Activated CD4-positive, alpha-beta T cell treated with anti-CD3 and anti-CD28 coated beads, Interleukin-2, amount 10 ng/mL, durations not matched to agents 7 days and 5 days (primary cell): ENCODE measurements at places on chromosomes 6 and 20.
A peak's percentile ranks its signal among the peaks of the same experiment; 100 is the strongest.

DNA sequence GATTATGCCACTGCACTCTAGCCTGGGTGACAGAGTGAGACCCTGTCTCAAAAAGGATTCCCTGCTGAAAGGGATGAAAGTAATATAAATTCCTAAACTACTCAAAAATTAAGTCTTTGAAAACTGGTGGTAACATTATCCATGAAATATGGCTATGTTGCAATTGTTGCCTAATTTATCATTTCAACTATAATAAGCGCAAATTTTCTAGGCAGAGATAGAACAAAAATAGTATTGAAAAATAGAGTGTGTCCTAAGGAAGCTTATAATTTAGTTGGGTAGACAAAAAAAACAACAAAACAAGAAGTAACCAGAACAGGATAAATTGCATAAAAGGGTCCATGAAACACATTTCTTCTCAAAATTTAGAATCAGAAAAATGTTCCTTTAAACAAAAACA is 68.0 kb downstream of the FKBP5 start:
- H3K4me3 ChIP-seq, result no peak overlapping the region
- DNase-seq, result no peak
- H3K27me3 ChIP-seq, result no peaks in the 10 kb centered on the region
- no peak overlapping the region for H3K27ac ChIP-seq
- peaks cover 20% of the 10 kb centered on the region for H3K4me1 ChIP-seq

- H3K4me1 ChIP-seq, result peaks cover 68% of the 10 kb centered on the region
- peak; percentile 77 for DNase-seq
- peak within 1 kb of the TSS; percentile 86 for H3K4me3 ChIP-seq
- no peaks in the 10 kb centered on the region for H3K27me3 ChIP-seq
- H3K27ac ChIP-seq, result peak within 1 kb of the TSS; percentile 91
- peaks cover 38% of the 10 kb centered on the region for H3K36me3 ChIP-seq
Measured at GRCh38 chr6:2841264-2842138, at the start of gene SERPINB1. Gene SERPINB1 (minus strand): TSS chr6:2841863. CDS start chr6:2840586, 1,277 bp downstream.

DNA sequence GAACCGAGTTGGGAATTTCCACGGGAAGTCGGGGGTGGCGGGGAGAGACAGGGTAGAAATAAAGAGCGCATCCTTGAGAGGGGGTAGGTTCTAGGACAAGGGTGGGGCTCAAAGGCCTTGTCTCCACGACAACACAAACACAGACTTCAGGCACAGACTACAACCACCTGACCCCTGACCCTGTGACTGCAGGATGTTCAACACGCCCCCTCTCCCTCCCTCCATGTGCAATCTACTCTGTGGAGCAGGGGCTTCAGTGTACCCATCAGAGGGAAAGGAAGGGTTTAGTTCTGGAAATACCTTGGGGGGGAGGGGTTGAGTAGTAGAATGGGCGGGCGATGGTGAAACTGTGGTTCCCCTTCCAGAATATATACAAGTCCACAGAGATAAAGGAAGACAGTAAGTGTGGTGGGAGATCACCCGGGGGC is 651 bp upstream of the TAPBP start:
- peaks cover 63% of the 10 kb centered on the region for H3K4me1 ChIP-seq
- H3K36me3 ChIP-seq, result peaks cover 51% of the 10 kb centered on the region
- peak; percentile 82 for DNase-seq

DNA sequence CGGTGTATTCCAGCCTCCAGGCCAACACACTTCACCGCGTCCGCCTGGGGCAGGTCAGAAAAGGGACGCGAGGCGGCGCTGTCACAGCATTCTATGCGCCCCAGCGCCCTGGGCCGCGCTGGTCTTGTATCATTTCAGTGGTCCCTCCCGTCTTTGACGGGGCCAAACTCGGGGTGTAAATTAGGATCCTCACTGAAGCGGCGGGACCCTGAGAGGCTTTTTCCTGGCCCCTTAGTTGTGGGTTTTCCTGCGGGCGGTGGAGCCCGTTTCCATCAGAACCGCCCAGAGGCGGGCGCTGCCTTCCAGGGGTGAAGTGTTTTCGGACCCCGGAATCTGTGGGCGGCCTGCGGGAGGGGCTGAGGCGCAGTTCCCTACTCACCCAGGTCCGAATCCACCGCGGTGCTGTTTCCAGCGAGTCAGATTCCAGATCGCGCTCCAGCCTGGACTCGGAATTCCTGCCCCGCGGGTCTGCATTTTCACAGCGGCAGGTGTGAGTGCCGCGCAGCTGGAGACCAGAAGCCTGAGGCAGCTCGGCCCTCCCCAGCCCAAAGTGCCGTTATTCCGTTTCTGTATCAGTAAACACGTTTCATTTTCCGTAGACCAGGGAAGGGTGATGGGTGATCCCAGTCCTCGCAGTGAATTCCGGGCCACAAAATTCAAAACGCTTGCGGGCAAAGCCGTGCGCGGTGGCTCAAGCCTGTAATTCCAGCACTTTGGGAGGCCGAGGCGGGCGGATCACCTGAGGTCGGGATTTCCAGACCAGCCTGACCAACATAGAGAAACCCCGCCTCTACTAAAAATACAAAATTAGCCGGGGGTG is 3.9 kb upstream of the MICB start:
- H3K27me3 ChIP-seq, result no peaks in the 10 kb centered on the region
- H3K4me3 ChIP-seq, result peak overlapping the region; percentile 82
- peaks cover 56% of the 10 kb centered on the region for H3K4me1 ChIP-seq

DNA sequence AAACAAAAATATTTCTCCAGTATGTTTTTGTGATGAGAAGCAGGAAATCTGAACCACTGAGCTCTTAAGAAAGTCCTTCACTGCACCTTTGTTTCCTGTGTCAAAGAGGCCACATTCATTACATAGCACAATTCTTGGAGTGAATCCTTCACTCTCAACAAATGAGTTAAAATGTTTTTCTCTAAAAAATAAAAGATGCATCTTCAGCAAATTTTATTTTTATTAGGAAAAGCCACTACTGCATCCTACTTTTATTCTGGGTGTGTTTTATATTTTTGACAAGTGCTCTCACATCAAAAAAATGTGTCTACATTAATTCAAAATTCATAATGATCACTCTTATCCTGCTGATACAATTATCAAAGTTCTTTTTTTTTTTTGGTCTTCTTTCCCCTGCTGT is 76.3 kb downstream of the PLCB4 start:
- H3K27me3 ChIP-seq, result no peaks in the 10 kb centered on the region
- no peak overlapping the region for H3K27ac ChIP-seq
- H3K4me3 ChIP-seq, result no peak overlapping the region
- H3K36me3 ChIP-seq, result no peaks in the 10 kb centered on the region

DNA sequence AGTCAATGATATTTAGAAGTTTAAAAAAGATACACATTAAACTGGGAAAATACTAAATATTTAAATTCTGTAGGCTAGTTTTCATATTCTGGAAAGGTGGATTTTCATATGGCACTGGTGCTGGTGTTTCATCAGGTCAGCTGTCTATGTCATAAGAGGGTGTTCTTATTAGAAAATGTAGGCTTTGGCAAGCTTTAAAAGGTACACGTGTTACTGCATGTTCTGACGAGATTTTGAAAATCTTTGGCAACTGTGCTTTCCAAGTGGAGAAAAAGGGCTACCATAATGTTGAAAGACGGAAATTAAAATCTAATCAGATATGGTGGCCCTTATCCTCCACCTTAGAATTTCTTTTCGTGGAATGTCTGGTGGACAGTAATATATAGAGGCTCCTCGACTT is 30.0 kb downstream of the SLC22A3 start:
- H3K4me3 ChIP-seq, result no peak overlapping the region
- H3K4me1 ChIP-seq, result no peaks in the 10 kb centered on the region
- no peak overlapping the region for H3K27ac ChIP-seq
- H3K27me3 ChIP-seq, result peaks cover 18% of the 10 kb centered on the region
- no peaks in the 10 kb centered on the region for H3K36me3 ChIP-seq

- DNase-seq, result no peak
- no peak overlapping the region for H3K4me3 ChIP-seq
- H3K4me1 ChIP-seq, result no peaks in the 10 kb centered on the region
- no peaks in the 10 kb centered on the region for H3K36me3 ChIP-seq
Measured at GRCh38 chr20:36119537-36119936, 35.0 kb upstream of the EPB41L1 start.

DNA sequence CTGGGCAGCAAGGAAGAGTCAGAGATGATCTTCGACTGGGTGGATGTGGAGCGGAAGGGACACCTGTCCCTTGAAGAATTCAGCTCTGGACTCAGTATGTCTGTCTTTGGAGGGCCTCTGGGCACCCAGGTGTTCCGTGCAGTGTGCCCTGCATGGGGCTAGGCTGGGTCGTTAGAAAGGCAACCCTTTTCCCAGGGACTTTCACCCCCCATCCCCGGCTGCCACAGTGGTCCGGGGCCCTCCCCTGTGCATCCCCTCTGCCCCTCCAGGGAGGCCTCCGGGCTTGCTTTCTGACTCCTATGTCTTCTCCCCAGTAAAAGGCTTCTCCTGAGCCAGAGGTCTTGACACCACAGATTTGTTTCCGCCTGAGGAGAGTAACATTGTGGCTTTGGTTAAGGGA is 16.2 kb downstream of the RAB44 start:
- H3K36me3 ChIP-seq, result no peaks in the 10 kb centered on the region
- H3K4me3 ChIP-seq, result no peak overlapping the region
- DNase-seq, result no peak
- peaks cover 4% of the 10 kb centered on the region for H3K27me3 ChIP-seq

GRCh38 chr20:41654292-41654691 is 36.1 kb upstream of the CHD6 start:
- no peak overlapping the region for H3K27ac ChIP-seq
- no peaks in the 10 kb centered on the region for H3K36me3 ChIP-seq
- H3K27me3 ChIP-seq, result peaks cover 9% of the 10 kb centered on the region
- no peak overlapping the region for H3K4me3 ChIP-seq
- peaks cover 2% of the 10 kb centered on the region for H3K4me1 ChIP-seq

GRCh38 chr20:38748861-38749149 is 545 bp downstream of the ACTR5 start:
- H3K36me3 ChIP-seq, result peaks cover 7% of the 10 kb centered on the region
- H3K27me3 ChIP-seq, result no peaks in the 10 kb centered on the region
- peak; percentile 59 for DNase-seq
- peaks cover 20% of the 10 kb centered on the region for H3K4me1 ChIP-seq
- H3K4me3 ChIP-seq, result peak overlapping the region; percentile 87

GRCh38 chr6:120129228-120129627 is 779.7 kb upstream of the MAN1A1 start:
- H3K36me3 ChIP-seq, result no peaks in the 10 kb centered on the region
- H3K4me3 ChIP-seq, result no peak overlapping the region
- no peak overlapping the region for H3K27ac ChIP-seq
- no peaks in the 10 kb centered on the region for H3K27me3 ChIP-seq

GRCh38 chr20:32918751-32919150 is 60.0 kb downstream of the EFCAB8 start:
- no peaks in the 10 kb centered on the region for H3K4me1 ChIP-seq
- no peak overlapping the region for H3K4me3 ChIP-seq
- H3K27me3 ChIP-seq, result no peaks in the 10 kb centered on the region
- no peak for DNase-seq
- peaks cover 6% of the 10 kb centered on the region for H3K36me3 ChIP-seq
